ENCODE measurements at places on chromosomes 3 and 15.

DNA sequence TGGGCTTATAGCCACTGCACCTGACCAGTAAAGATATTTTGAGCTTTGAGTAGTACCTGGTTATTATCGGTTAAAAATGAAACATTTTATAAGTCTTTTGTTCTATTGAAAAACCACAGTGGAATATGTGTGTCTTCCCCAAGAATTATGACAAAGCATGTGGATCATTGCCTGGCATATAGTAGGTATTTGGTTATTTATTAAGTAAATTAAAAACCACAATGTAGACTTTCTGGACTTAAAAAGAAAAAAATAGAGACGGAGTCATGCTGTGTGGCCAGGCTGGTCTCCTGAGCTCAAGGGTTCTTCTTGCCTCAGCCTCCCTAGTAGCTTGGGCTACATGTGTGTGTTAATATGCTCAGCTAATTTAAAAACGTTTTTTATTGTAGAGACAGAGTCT lies 43.5 kb downstream of the UBE2E2 start:
- no peak for DNase-seq

- DNase-seq = peak; percentile 90
These were observed 6.7 kb upstream of the ACSBG1 start for GRCh38 chr15:78241017-78241416.

- DNase-seq = no peak
These were observed 172.0 kb downstream of the ADAMTS17 start for GRCh38 chr15:100169615-100170290.

GRCh38 chr3:140756240-140757016 lies 78.6 kb downstream of the TRIM42 start:
- no peak for DNase-seq

All from activated CD8-positive, alpha-beta memory T cell treated with anti-CD3 and anti-CD28 coated beads, Interleukin-2, amount 10 ng/mL, durations not matched to agents 7 days and 5 days (primary cell).